Caco-2 (cell line): ENCODE measurements at places on chromosomes 3 and 15. TPM values are rescaled to one million over a fixed set of nuclear protein-coding genes. Genes with fewer than 3 reads are reported as not detected.
A peak's percentile ranks its signal among the peaks of the same experiment; 100 is the strongest.

DNA sequence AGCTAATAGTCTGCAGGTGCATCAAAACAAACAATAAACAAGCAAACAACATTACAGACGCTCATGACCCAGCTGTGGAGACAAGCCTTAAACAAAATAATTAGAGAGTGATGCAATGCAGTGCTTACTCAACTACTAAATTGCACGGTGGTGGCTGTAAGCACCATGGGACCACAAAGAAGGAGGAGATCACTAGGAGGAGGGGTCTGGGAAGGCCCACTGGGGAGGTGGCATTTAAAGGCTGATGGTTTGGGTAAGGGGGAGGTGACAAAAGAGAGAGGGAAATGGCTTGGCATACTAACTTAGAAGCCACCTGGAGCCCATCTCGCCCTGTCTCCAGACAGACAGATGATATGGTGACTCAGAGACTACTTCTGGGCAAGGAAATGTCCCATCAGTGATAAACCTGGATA is 516.7 kb downstream of the FOXP1 start:
- no peak for DNase-seq
- H3K36me3 ChIP-seq = 0 out of 2 replicates have a peak, but pooled peaks cover 2% of the 10 kb centered on the region
- H3K4me3 ChIP-seq = no peak overlapping the region
- H3K27me3 ChIP-seq = no peaks in the 10 kb centered on the region
- peaks cover 53% of the 10 kb centered on the region for H3K4me1 ChIP-seq

DNA sequence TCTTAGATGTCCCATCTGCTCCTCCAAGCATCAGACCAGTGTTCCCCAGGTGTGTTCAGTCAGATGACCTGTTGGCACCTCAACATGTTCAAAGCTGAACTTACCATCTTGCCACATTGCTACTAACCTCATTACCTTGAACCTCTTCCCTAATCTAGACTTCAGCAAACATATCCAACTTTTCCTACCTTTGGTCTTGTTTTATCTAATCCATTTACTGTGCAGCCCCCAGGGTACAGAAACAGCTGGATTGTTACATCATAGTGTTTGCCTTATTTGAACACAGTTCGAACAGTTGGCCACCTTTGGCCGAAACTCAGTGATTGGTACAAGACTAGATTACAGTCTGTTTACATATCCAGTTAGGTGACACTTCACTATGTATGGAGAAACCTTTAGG is 36.1 kb upstream of the MCF2L2 start:
- H3K27me3 ChIP-seq = no peaks in the 10 kb centered on the region
- H3K4me3 ChIP-seq = no peak overlapping the region

The AEN gene
- 28.7 and 33.2 TPM in 2 replicates for total RNA-seq

- DNase-seq = peak; percentile 14
- H3K4me1 ChIP-seq = no peaks in the 10 kb centered on the region
- no peaks in the 10 kb centered on the region for H3K27me3 ChIP-seq
- H3K27ac ChIP-seq = no peak overlapping the region
These were observed 82.5 kb downstream of the ATP10A start for GRCh38 chr15:25780479-25781255.

The CPN2 gene
- total RNA-seq = not detected in 2 replicates

The HIGD2B gene
- total RNA-seq = not detected in 2 replicates

The EBLN2 gene
- 5.6 and 6.9 TPM in 2 replicates for total RNA-seq

- H3K27me3 ChIP-seq = no peaks in the 10 kb centered on the region
- no peaks in the 10 kb centered on the region for H3K4me1 ChIP-seq
- no peak overlapping the region for H3K27ac ChIP-seq
- no peak for DNase-seq
- H3K36me3 ChIP-seq = no peaks in the 10 kb centered on the region
- H3K4me3 ChIP-seq = no peak overlapping the region
These were observed 48.8 kb downstream of the STRIT1 start for GRCh38 chr3:155244699-155245098.

DNA sequence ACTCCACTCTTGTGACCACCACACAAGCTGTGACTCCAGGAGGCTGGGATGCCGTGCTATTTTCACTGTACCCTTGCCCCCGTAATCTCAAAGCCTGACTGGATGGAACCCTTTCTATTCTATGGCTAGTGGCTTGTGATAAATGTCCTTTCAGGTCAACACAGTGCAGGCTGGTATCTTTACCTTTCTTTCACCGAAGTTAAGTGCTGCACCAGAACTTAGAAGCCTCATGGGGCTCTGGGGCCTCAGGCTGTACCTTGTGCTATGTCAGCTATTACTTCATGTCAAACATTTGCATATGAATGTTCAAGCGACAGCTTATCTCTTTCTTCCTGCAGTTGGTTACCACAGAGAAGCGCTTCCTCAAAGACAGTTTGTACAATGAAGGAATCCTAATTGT is 66.8 kb downstream of the RPL39L start:
- H3K27me3 ChIP-seq = no peaks in the 10 kb centered on the region
- peaks cover 13% of the 10 kb centered on the region for H3K4me1 ChIP-seq
- DNase-seq = peak; percentile 46
- 0 out of 2 replicates have a peak, but pooled peaks cover 2% of the 10 kb centered on the region for H3K36me3 ChIP-seq
- no peak overlapping the region for H3K4me3 ChIP-seq

DNA sequence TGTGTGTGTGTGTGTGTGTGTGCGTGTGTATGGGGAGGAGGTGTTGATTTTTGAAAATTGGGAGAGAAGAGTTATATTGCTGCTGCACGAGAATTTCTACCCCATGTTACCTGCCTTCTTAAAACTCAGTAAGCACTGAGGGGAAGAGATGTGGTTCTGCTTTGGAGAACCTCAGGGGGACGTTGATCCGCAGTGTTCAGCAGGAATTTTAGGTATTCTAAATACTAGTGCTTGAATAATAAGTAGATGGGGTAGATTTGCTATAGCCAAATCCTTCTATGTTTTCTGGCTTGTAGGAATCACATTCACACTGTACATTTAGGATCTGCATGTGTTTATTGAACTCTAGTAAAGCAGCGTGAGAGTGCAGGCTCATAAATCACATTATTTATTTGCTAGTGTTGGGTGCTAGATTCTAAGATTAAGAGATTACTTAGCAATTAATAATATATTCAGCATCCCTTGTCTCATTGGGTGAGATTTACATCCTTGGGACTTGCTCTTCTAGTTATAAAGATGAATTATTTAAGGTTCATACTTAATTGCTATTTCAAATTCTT is 268.1 kb downstream of the MFSD1 start:
- no peak overlapping the region for H3K27ac ChIP-seq
- no peaks in the 10 kb centered on the region for H3K4me1 ChIP-seq
- H3K27me3 ChIP-seq = no peaks in the 10 kb centered on the region
- no peak for DNase-seq
- no peaks in the 10 kb centered on the region for H3K36me3 ChIP-seq

The CISH gene
- total RNA-seq = 2.9 and 3.4 TPM in 2 replicates
